ENCODE measurements at places on chromosomes 2 and 18.

DNA sequence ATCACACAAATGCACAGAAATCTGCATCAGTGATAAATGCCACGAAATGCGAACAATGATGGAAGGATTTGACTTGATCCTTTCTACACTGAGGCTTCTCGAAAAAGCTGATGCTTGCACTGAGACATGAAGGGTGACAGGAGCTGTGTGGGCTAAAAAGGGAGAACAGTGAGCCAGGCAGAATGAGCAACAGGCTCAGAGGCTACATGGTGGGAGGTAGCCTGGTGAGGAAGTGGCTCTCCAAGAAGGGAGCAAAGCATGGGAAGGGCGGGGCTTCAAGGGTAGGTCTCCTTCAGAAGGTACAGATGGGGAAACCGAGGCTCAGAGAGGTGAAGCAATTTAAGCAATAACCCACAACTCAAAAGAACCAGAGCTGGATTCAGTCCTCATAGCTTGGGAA, 82.4 kb downstream of the TRIM43 start:
- DNase-seq, result no peak

DNA sequence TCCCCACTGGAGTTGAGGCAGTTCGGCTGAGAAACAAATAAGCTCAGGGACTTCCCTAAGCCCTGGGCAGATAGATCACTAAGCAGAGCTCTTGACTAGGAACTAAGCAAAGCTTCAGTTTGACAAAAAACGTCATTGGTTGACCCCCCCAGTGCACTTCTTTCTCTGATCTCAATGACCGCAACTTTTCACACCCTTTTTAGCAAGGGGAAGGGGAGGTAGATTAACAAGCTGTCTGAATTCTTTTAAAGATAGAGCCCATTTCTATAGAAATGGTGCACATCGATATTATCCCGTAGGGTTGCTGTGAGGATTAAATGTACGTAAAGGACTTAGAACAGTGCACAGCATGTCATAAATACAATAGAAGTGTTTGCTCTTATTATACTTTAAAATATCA, 42.5 kb downstream of the PIEZO2 start:
- DNase-seq, result no peak

GRCh38 chr18:66958309-66958708, 354.4 kb upstream of the CDH19 start:
- DNase-seq, result no peak

GRCh38 chr18:61371111-61371510, 37.9 kb downstream of the CDH20 start:
- no peak for DNase-seq

DNA sequence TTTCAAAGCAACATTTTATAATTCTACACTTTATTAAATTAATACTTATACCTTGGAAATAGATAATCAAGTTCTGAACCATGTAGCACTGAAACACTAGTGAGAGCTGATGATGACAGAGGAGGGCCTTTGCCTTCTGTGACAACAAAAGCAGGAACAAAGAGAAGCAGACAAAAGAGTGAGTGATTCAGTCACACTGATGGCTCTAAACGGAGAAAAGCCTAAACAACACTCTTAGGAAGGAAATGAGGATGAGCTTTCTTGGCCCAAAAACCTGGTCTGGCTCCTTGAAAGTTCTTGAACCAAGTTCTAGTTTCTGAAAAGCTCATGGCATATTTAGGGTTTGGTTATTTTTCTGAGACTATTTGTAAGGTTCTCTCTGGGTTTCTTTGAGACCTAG, 271.9 kb downstream of the DPP10 start:
- no peak for DNase-seq

- DNase-seq, result no peak
Observed at GRCh38 chr2:203476881-203477280, 58.2 kb downstream of the RAPH1 start.

- no peak for DNase-seq
Observed at GRCh38 chr18:61400716-61401115, 67.5 kb downstream of the CDH20 start.

- DNase-seq, result no peak
Observed at GRCh38 chr18:59005262-59005661, 134.4 kb upstream of the SEC11C start.

DNA sequence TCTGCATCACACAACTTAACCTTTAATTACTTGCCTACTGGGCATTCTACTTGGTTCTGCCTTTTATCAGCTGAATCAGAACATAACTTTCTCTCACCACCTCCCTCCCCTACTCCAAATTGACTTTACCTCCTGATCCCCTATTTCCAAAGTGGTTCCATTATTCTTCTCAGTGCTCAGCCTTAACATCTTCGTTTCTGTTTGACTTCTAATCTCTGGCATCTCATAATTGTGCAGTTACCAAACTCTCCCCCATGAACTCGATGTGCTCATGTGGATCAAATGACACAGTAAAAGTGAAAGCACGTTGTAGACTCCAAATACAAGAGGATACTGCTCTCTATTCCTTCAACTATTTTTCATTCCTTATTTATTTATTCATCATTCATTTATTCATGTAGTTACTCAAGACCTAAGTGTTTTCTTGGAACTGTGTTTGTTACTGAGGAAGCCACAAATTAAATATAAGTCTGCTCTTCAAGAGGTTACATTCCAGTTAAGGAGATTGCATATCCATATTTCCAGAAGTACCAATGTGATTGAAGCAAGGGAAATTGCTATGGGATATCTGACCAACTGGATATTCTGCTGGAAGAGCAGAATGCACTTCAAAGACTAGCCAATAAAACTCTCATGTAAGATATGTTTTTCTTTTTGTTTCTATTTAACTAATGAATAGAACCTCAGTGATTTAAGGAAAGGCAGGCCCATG, 158.8 kb downstream of the TMEFF2 start:
- DNase-seq, result no peak

DNA sequence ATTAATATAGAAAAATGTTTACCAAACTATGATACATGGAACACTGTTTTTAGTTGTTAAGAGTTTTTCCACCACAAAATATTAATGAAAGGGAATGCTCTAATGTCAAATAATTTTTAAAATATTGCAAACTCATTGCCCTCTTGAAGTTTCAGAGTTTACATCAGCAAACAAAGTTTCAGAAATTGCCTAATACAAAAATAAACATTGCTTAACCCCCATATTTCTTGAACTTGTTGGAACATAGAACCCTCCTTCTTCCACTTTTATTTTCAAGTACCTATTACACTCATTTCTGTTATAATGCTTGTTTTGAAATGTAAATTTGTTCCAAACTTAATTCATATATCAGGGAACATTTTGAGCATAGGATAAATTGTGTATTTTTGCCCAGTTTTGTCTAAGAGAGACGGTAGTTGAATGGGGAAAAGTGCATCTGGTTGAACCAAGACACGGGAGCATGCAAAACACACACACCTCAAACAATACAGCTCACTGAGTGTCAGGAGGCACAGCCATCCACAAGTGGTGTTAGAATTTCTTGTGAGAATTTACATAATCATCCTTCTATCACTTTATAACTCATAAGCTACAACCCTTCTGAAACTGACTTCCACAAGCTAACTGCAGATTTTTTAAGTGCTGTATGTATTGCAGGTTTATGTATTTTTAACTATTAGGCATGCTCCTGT, 5.3 kb upstream of the MC4R start:
- no peak for DNase-seq

DNA sequence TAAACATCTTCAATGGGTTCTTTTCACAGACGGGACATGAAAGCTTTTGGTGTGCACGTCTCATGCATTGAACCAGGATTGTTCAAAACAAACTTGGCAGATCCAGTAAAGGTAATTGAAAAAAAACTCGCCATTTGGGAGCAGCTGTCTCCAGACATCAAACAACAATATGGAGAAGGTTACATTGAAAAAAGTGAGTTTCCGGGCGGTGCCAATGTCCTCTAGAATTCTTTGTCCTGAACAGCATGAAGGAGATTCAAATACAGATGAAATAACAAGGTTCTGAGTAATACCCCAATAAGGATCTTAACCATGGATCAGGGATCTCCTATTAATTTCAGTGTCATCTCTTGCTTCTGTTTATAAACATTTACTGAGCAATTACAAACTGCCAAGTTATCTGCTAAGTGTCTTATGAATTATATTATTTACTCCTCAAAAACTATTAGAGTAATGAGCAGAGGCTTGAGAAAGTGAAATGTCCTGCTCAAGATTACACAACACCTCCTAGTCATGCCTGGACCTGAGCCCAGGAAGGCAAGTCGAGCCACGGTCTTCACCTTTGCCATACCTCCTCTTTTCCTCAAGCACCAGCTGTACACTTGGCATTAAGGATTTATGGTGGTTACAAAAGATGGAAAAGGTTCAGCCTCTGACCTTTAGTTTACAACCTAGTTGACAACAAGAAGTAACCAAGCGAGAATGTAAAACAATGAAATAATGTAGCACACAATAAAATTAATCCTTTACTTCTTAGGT, 22.6 kb downstream of the DHRS9 start:
- DNase-seq, result no peak

Data from activated CD4-positive, alpha-beta T cell treated with anti-CD3 and anti-CD28 coated beads, Interleukin-2, Interleukin-6, amounts not matched to agents 100 ng/mL and 50 ng/mL, durations not matched to agents 16 hours and 8 hours (primary cell).